ENCODE measurements at places on chromosomes 4 and X.

DNA sequence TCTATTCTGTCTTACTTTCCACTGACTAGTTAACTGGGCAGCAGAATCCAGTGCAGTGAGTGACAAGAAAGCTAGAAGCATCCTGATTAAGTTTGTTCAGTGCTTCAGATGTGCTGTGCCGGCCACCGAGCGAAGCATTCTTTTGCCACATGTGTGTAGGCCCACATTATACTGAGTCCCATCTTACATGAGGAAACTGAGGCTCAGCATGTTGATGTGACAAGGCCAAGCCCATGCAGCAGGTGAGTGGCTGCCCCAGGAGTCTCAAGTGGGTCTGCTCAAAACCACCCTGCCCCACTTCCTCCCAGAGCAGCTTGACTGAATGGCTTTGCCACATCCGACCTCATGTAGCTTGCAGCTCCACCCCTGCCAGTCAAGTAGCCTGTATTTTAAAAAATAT is 50.5 kb downstream of the RHOH start:
- no peak for DNase-seq

DNA sequence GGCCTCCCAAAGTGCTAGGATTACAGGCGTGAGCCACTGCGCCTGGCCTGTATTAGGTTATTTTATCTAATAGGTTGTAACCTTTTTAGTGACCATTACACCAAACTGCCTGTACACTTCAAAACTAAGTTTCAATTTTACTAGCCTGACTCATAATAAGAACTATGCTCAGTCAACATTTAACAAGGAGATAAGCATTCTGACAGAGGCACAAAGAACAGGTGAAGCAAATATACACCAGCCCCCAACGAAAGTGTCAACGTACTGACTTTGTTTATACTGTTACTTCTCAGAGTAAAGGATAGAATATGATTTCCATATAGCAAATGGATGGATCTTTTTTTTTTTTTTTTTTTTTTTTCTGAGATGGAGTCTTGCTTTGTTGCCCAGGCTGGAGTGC is 62.8 kb downstream of the SHISA3 start:
- DNase-seq, result no peak

GRCh38 chr4:75065909-75066308 is 133.0 kb downstream of the PARM1 start:
- DNase-seq, result no peak

- no peak for DNase-seq
These were observed 102.5 kb downstream of the SH3RF1 start for GRCh38 chr4:169167957-169168858.

DNA sequence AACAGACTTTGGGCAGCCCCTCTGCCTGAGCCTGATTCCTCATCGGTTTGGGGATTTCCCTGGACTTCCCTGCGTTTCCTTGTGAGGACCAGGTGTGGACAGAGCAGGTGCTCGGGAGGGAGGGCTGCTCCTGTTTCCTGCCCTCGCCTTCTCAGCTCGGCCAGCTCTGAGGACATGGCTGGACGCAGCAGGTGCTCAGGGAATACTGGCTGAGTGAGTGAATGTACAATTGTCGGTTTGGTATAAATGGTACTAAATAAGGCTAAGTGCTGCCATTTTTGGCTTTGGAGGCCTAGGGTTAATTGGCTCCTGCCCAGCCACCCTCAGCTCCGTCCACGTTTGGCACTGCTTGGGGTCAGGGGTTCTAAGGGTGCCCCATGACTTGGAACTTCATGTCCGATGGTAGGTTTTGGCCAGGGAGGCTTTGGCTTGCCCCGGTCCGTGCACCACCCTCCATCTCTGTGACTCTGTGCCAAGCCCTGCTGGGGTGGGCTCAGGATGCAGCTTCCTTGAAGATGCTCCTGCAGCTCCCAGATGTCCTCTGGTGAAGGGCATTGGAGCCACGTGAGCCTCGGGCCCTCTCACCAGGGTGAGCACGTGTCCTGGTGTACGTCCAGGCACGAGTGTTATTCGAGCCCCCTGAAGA is 45.0 kb upstream of the NKX1-1 start:
- DNase-seq, result no peak

GRCh38 chr4:72208421-72209075 is 176.7 kb downstream of the NPFFR2 start:
- DNase-seq, result no peak

- DNase-seq, result peak; percentile 4
These were observed 13.1 kb downstream of the RBM10 start for GRCh38 chrX:47158131-47158530.

DNA sequence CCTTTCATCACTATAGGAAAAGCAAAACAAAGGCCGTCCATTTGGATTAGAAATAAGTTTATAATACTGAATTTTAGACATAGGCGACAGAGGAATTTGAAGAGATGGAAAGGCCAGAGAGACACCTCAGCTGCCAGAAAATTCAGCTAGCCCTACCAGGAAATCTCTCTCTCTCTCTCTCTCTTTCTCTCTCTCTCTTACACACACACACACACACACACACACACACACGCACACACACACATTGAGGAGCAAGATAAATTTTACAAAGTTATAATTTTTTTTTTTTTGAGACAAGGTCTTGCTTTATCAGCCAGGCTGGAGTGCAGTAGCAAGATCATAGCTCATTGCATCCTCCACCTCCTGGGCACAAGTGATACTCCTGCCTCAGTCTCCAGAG is 1.4 kb downstream of the XK start:
- peak; percentile 35 for DNase-seq

DNA sequence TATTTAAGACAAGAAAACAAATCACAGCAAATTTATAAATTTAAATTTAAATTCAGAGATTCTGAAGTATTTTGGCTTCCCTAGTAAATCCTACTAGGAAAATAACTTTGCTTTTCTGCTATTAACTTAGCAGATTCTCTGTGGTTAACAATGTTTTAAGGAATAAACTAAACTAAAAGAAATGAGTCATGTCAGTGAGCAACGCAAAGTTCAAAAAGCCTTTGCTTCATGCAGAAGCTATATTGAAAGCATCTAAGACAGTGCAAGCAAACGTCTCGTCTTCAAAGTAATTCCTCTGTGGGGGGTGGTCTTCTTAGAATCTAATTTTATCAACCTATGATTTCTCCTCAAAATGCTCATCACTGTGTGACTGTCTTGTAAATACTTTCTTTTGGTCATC is 30.1 kb downstream of the GABRB1 start:
- no peak for DNase-seq

- no peak for DNase-seq
These were observed 154.3 kb upstream of the DCAF8L1 start for GRCh38 chrX:28135378-28136047.

DNA sequence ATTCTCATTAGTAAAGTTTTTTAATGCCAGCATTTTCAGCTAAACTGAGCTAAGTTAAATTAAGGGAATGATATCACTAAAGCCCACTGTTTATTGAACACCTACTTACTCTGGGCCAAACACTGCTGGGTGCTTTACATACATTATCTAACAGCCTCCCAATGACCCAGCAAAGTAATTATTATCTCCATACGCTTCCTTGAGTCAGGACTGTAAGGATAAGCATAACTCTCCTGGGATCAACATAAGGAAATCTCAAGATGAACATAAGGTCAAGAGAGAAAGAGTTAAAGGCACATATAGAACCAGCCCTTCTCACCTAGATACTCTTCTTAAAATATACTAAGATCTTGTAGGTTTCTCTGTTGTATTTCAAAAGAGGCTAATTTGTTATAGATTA is 13.7 kb downstream of the BMX start:
- no peak for DNase-seq

- DNase-seq, result peak; percentile 38
These were observed 31.3 kb downstream of the IGFBP7 start for GRCh38 chr4:57078685-57079521.

GRCh38 chrX:64334467-64334866 is 60.8 kb downstream of the MTMR8 start:
- DNase-seq, result no peak

- DNase-seq, result no peak
These were observed 1.8 kb downstream of the CCNI start for GRCh38 chr4:77073981-77074380.

- DNase-seq, result no peak
These were observed 57.1 kb upstream of the GUCY1A1 start for GRCh38 chr4:155609455-155610059.

- peak; percentile 2 for DNase-seq
These were observed 52.9 kb upstream of the TRPC5OS start for GRCh38 chrX:111823128-111823527.

- DNase-seq, result peak; percentile 58
These were observed 71.0 kb upstream of the BMP2K start for GRCh38 chr4:78704981-78705683.

- DNase-seq, result peak; percentile 80
These were observed 71.3 kb downstream of the LRBA start for GRCh38 chr4:150943818-150944217.

GRCh38 chrX:2342874-2343273 is 157.9 kb downstream of the DHRSX start:
- DNase-seq, result no peak

- DNase-seq, result peak; percentile 63
These were observed 16.3 kb upstream of the ESX1 start for GRCh38 chrX:104270916-104271512.

DNA sequence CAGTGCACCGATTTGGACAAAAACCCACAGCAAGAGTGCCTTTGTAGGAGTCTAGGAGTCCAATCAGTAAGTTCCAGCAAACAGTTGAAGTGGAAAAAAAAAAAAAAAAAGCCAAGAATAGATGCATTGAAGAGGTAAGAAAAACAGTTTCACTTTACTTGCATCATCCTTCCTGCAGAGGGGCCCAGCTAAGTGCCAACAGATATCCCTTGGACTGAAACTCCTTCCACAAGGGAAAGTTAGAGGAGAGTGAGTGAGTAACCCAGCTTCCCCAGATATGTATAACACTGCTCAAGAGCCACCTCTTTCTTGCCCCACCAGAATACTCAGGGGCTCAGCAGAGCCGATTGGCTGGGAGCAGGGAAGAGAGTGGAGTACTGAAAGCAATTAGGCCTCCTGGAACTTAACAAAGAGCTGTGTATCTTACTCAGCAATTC is 617.7 kb upstream of the SMIM31 start:
- no peak for DNase-seq

DNA sequence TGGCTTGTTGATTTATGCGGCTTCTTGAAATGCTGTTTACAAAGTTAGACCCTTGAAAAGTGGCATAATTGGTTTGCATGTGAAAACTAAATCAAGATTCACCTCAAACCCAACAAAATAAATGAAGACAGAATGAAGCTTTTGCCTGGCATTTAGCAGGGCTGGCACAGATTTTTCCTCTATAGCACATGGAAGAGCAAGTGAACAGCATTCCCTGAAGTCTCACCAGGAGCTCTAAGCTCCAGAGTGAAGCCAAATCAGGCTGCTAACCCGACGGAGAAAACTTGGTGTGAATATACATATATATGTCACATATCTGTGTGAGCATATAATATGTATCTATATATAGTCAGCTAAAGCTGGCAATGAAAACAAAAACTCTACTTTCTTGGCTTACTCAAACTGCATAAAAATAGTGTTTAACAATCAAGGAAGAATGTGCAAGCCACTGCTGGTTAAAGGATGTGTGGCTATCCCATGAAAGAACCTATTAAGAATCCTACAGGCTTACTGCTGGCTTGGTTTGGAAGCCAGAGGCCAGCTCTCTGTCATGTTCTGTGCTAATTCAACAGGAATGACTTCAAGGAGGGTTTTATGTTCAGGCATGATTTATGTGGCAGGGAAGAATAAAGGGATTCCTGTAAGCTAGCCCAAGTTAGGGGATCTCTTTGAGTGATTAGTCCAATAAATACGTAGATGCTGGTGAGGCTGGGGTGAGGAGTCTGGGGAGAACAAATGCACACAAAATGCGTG is 69.9 kb downstream of the MFAP3L start:
- no peak for DNase-seq

- no peak for DNase-seq
These were observed 130.4 kb downstream of the DHX15 start for GRCh38 chr4:24453951-24454350.

DNA sequence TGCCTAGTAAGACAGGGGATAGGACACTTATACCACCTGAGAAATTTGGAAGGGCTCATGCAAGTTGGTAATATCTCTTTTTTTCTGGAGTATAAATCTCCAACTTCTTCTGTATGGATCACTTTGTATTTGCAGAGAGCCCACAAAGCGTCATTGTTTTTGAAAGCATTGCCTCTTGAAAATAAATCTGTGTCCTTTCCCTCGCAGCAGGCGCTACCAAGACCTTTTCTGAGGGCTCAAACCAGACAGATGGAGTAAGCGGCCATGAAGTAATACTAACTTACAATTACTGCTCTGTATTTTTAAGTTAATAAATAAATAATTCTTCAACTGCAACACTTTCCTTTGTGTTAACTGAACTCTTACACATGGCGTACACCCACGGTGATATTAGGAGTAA is 56.0 kb upstream of the FBXW7 start:
- no peak for DNase-seq

DNA sequence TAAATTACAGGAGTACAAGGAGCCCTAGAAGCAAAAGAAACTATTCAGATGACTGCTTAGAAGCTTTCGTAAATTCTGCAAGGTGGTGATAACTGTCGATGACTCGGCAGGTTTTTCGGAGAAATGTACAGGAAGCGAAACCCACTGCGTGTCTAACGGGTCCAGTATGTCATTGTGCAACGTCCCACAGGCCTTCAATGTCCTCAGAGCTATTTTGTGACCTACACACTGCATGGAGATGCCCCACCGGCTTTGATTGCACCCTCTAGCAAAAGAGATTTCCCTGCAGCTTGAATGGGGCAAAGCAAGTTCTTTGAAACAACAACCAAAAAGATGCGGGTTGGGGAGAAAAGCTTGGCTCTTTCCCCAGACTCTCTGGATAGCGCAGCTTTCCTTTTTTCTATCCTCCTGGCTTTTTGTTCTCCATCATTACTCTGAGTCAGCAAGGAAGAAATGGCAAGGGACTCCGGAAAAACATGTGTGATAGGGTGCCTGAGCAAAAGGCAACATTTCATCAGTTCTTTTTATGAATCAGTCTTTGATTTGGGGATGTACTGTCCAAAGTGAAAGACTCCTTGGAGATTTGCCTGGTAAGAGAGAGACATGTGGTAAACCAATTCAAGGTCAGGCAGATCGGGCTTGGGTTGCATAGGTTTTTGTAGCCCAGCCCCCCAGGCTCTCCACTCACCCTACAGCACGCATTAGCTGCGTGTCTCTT is 112.0 kb upstream of the TBL1X start:
- DNase-seq, result peak; percentile 90

- DNase-seq, result no peak
These were observed 10.6 kb downstream of the MOSPD2 start for GRCh38 chrX:14883826-14884225.

GRCh38 chr4:791898-792625 is 33.9 kb downstream of the CPLX1 start:
- DNase-seq, result peak; percentile 51

GRCh38 chr4:180770265-180770664 is 1472.9 kb upstream of the TENM3 start:
- DNase-seq, result no peak

DNA sequence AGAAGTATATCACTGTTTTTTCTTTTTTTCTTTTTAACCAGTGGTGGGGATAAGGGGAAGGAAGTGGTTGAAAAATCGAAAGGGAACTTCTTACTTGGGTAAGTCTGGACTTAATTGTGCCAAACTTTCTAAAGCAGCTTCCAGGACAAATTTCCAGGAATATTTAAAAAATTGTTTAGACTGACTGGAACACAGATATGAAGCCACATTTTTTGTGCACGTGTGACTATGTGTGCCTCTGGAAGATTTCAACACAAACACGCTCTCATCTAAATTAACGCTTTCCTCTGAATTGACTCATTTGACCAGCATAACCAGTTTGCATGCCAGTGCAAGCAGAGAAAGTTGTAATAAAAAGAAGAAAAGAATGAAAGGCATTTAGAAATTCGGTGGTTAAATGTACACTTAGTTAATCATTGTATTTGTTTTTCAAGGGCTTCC is 18.8 kb upstream of the YTHDC1 start:
- DNase-seq, result no peak

Data from hematopoietic multipotent progenitor cell treated with erythropoietin and hydrocortisone succinate and interleukin-3 and kit ligand, for 6 days (in vitro differentiated cells).